ENCODE measurements at places on chromosomes 6 and 20. TPM values are rescaled to one million over a fixed set of nuclear protein-coding genes. Genes with fewer than 3 reads are reported as not detected.

DNA sequence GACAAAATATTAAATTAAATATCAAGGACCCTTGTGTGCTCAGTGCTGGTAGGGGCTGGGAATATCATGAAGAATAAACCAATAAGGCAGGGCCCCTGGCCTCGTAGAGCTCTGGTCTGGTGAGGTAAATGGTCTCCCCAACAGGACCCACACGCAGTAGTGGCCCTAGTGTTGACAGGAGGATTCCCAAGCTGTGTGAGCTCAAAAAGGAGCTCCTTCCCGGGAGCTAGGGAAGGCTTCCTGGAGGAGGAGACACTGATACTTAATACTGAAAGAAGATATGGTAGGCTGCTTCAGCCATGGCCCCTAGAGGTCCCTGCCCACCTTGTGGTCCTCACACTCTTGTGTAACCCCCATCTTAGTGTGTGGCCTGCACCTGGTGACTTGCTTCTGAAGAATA lies 209.1 kb downstream of the NFATC2 start:
- DNase-seq: no peak

The KCNG1 gene
- polyA plus RNA-seq: 20.3 TPM

DNA sequence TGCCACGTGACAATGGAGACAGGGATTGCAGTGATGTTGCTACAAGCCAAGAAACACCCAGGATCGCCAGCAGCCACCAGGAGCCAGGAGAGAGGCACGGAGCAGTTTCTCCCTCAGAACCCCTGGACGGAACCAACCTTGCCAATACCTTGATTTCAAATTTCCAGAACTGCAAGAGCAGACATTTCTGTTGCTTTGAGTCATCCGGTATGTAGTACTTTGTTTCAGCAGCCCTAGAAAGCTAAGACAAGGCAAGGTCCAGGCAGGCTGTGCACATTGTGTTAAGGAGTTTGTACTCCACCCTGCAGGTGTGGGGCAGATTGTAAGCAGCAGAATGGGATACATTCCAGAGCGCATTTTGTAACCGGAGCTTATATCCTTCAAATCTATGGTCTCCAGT lies 48.3 kb downstream of the TRERF1 start:
- DNase-seq: no peak

DNA sequence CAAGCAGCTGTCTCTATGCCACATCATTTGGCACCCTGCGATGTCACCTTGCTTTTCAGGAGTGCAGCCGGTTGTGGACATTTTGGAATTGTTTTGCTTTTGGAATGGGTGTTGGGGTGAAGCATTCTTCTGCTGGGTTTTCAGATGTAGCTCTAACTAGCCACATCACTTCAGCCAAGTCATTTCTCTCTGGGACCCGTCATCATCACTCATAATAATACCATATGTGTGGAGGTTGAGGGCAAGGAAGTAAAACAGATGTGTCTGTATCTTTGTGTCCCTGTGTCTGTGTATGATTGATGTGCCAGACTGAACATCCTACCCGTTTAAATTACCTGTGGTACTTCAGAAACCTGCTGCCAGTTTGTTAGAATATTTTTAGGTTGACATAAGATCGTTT lies 49.5 kb upstream of the TULP4 start:
- no peak for DNase-seq

DNA sequence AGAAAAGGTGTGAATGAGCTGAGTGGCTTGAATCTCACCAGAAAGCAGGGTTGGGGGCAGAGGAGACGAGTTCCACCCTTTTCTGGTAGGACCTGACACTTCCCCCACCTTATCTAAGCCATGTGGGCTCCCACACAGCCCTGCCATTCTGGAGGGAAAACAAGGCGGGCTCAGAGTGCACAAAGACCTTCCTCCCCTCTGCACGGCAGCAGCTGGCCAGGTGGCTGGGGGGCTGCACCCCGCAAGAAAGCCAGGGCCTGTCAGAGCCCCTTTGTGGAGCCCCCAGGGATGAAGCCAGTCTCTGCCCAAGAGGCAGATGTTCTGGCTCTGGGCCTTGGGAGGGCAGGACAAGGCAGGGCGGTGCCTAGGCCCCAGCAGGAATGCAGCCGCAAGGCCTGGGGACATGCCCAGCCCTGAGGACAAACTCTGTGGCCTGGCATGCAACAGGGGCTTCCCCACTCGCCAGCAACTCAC lies 48.4 kb upstream of the DSN1 start:
- DNase-seq: no peak

DNA sequence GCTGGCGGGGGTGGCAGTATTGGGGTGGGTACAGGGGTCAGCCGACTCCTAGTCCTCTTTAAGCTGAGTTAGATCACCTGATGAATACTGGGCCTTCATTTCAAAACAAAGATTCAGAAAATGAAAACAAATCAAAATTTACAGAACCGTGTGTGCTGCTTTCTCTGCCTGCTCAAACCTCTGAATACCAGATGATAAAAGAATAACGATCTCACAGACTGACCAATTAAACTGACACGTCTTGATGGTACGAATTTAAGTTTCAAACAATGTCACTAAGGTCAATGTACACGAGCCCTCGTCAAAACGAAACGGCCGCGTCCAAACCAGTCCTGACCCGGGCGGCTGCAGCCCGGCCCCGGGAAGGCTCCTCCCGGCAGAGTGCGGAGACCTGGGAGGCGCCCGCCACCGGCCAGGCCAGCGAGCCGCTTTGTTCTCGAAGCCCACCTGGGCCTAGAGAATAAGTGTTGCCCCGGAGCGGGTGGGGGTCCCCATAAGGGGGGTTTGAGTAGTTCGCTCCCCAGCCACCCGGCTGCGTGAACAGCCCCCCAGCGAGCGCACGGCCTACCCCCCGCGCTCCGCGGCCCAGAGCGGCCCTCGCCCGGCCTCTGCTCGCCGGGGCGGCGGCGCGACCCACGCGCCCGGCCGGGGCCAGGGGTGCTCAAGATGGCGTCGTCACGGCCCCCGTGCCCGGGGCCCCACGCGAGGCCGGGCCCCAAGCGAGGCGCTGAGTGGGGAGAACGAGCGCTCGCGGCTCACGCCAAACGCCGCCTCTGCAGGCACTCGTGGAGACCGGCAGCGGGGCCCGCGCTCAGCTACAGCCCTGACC lies 728 bp downstream of the PSMA7 start:
- DNase-seq: no peak

The BHLHE23 gene
- not detected for polyA plus RNA-seq

DNA sequence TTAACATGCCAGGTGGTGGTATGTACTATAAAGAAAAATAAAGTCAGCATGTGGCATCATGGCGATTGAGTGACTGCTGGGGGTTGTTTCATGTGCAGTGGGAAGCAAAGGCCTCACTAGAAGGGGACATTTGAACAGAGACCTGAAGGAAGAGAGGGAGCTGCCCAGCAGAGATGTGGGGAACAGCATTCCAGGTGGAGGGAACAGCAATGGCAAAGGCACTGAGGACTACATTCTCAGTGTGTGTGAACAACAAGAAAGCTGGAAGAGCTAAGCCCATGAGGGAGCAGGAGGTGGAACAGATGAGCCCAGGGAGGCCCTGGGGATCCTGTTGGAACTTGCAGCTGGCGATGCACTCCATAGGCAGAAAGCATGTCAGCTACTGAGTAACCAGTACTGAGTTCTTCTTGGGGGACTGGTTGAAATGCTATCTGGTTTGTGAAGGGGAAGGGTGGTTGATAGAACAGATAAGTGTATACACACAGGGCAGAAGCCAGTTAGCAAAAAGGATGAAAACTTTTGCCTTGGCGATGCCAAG lies 29.2 kb downstream of the NOX3 start:
- no peak for DNase-seq

DNA sequence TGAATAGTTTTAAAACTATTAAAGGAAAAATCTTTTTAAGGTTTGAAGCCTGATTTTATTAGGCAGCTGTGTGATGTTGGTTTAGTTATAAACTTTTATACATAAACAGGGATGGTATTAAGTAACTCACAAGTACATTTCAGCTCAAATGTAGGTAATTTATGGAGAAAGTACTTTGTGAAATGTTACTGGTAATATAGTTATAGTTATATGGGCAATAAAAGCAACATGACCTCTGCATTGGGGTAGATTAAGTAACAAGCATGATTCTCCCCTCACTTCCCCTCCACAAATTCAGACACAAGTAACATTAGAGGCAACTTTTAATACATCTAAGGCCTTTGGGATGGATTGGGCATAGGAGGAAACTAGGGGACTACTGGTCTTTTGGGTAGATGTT lies 154.3 kb upstream of the ID4 start:
- DNase-seq: no peak

GRCh38 chr6:159267165-159267564 lies 98.0 kb downstream of the FNDC1 start:
- no peak for DNase-seq

GRCh38 chr6:112233847-112234246 lies 20.5 kb downstream of the LAMA4 start:
- DNase-seq: peak; percentile 38

The HSPA1A gene
- 50.4 TPM for polyA plus RNA-seq

The C6orf118 gene
- not detected for polyA plus RNA-seq

- no peak for DNase-seq
These were observed 648 bp downstream of the COL19A1 start for GRCh38 chr6:69866770-69867638.

The LHFPL5 gene
- not detected for polyA plus RNA-seq

The TUBB1 gene
- polyA plus RNA-seq: not detected

DNA sequence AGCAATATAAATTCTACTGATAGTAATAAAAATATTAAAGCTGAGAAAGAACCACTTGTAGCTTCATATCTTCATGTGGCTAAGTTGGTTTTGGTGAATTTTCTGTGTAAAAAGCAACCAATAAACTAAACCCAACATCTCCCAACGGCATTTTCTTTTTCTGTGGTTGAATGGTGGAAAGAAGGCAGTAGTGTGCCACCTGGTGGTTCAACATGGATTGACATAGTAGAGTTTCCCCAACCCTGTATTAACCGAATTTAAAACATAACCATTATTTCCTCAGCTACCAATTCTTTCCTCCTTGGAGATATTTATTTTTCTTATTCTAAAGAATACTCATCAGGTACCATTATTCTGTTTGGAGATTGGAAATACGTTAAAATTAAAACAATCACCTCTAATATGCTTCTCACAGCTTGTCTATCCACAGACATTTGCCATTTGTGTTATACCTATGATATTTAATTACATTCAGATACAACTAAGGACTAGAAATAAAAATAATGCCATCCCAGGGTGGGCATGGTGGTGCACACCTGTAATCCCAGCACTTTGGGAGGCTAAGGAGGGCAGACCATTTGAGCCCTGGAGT lies 117.1 kb upstream of the EEF1E1 start:
- peak; percentile 27 for DNase-seq

- no peak for DNase-seq
These were observed 32.2 kb downstream of the E2F3 start for GRCh38 chr6:20433929-20434328.

The MYLK2 gene
- not detected for polyA plus RNA-seq

- DNase-seq: peak; percentile 47
These were observed 288.8 kb downstream of the BTBD9 start for GRCh38 chr6:38350942-38351341.

The GNRH2 gene
- not detected for polyA plus RNA-seq

GRCh38 chr6:53854843-53855567 lies 60.2 kb downstream of the LRRC1 start:
- DNase-seq: no peak

DNA sequence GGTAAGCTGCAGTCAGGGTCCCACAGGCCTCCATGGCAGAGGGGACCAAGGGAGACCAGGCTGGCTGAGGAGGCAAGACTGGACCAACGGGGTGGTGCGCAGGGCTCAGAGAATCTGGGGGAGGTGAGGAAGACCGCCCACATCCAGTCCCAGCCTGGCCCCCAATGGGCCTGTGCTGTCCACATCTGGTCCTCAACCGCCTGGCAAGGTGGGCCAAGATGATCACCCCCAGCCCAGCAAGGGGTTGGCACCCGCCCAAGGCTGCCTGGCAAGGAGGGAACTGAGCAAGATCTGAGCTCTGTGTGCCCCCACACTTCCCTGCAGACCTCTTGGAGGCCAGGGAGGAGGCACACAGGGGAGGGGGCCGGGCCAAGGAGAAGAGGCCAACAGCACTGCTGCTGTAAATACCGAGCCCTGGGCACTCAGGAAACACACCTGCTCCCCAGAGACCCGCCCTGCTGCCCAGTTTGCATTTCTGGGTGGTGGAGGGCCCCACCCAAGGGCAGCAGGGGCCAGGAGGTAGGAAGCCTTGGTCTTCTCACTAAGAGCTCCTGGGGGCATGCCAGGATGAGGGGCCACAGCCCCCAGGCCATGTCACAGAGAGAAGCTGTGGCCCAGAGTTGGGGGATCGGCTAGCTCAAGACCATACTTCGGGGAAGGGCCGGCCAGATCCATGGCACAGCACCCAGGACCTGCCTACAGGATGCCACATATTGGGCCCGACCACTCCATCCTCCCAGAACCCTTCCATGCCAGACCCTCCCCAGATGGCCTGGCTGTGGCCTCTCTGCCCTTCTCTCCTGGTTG lies 109.6 kb downstream of the ASXL1 start:
- DNase-seq: no peak

GRCh38 chr20:22507240-22507961 lies 77.0 kb downstream of the FOXA2 start:
- DNase-seq: no peak

DNA sequence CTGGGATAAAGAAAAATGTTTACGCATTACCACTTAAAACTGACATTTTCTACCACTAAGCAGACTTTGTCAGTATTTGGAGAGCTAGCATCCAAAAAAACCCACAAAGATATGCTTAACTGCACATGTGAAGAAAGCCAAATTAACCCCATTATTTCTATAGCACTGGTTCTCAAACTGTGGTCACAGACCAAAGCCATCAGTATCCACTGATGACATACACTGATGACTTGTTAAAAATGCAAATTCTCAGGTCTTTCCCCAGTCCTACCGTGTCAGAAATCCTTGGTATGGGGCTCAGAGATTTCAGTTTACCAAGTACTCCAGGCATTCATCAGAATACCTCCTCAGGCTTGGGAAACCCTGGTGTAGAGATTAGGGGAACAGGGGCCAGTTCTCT lies 230.2 kb downstream of the PTPRK start:
- DNase-seq: no peak

GRCh38 chr6:53310771-53311585 lies 37.8 kb downstream of the ELOVL5 start:
- DNase-seq: no peak

The CDC5L gene
- 14.5 TPM for polyA plus RNA-seq

GRCh38 chr6:10528158-10528981 lies 7.2 kb downstream of the GCNT2 start:
- DNase-seq: no peak

GRCh38 chr6:57256541-57256940 lies 34.4 kb upstream of the RAB23 start:
- DNase-seq: no peak

GRCh38 chr20:38421915-38422314 lies 13.2 kb downstream of the SNHG17 start:
- DNase-seq: no peak

- DNase-seq: no peak
These were observed 75.8 kb downstream of the PERP start for GRCh38 chr6:138031417-138031816.

DNA sequence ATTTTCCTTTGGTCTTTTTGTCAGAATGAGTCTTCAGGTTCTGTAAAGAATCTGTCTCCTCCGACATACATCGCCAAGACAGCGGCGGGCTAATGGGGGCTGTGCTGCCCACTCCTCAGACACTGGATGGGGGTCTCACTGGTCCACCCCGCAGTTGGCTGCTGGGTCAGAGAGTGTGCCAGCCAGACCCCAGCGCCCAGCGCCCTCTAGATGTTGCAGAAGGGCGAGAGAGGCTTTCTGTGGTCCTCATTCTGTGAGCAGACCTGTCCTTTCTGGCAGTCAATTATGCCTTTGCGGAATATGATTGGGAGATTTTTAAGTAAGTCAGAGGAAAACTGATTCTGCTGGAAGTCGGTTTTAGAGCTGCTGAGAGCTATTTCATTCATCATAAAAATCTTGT lies 7.8 kb upstream of the CCR6 start:
- no peak for DNase-seq

The SPATA25 gene
- 0.50 TPM for polyA plus RNA-seq

Data from AG04450 (cell line).